ENCODE measurements at places on chromosomes 7 and 10.

DNA sequence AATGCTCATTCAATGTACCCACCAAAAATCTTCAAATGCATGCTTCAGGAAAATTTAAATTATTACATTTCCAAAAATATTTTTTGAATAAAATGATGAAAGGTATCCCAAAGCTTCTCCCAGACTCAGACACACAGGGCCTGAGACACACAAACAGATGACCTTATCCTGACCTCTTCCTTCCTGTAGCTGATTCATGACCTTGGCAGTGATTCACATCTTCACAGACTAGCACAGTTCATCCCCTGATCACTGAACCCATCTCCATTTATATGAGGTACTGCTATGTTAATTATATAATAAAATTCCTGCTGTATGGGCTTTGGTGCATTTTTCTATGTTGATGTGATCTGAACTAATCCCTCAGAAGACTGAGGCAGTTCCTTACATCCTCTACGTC, 265.0 kb upstream of the GLI3 start:
- no peak for DNase-seq

DNA sequence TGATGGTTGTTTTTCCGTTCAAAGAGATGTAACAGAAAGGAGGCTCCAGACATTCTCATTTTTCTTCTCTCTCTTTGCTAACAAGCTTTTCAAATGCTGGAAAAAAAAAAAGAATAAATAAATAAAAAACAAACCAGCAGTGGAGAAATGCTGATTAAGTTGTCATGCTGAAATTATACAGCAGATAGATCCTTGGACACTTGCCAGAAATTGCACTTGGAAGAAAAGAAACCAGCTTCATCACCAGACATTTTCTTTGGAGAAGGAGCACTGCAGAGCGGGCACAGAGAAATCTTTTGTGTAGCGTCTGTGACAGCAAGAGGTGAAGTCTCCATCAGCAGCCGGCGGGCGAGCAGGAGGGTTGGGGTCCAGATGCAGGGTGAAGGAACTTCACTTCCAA, 55.8 kb downstream of the CLRN3 start:
- no peak for DNase-seq

DNA sequence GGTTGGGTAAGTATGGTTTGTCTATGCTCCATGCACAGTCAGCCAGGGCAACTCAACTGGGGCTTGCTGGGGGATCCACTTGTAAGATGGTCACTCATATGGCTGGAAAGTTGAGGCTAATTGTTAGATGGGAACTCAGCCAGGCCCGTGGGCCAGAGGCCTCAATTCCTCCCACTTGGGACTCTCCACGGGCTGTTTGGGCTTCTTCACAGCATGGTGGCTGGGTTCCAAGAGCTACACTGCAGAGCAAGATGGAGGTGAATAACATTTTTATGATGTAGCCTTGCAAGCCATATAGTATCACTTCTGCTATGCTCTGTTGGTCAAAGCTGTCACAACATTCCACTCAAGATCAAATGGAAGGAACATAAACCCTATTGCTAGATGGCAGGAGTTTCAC, 39.2 kb downstream of the ELMO1 start:
- DNase-seq = no peak

DNA sequence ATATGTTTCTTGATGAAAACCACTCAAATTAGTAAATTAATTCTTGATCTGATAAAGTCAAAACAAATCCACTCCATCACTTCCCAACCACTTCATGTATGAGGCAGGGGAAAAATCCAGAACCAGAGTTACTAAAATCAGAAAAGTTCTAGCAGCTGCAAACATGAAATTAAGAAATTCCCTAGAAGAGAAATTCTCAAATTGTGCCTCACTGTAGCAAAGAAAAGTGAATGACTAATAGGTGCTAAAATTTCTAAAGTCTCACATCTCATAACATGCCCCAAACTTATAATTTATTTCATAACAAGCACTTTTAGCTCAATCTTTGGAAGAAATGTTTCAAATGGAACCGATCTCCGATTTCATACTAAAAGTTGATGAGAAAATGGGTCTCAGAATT, 345.0 kb upstream of the AOAH start:
- no peak for DNase-seq

DNA sequence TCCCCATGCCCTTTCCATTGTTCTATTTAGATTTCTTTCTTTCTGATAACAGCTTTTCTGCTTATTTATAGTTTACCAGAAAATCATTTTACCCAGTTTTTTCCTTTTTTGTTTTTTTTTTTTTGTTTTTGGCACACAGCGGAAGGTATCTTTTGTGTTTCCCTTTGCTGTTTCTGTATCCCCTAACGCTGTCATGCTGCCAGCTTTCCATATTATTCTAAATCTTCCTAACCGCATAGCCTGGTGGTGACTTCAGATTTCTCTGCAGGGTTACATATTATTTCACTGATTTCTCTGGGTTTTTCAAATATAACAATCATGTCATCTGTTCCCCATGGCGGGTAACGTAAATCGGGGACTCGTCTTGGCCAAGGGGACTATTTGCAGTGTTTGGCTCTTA, 4.0 kb upstream of the SLC29A4 start:
- DNase-seq = no peak

Measured in stimulated activated CD4-positive, alpha-beta T cell treated with anti-CD3 and anti-CD28 coated beads, Interleukin-12 subunit alpha, Interleukin-12 subunit beta, amount 100 ng/mL, for 48 hours (primary cell).